Frontal cortex (tissue), 4 donors: ENCODE measurements at places on chromosomes 5 and 9.

GRCh38 chr5:87770601-87771121 is 357.9 kb upstream of the CCNH start:
- DNase-seq: no peak

- no peak for DNase-seq
These were observed 10.5 kb upstream of the IPPK start for GRCh38 chr9:92680166-92681119.

- no peak for DNase-seq
These were observed 15.5 kb downstream of the ACER2 start for GRCh38 chr9:19424176-19424779.

DNA sequence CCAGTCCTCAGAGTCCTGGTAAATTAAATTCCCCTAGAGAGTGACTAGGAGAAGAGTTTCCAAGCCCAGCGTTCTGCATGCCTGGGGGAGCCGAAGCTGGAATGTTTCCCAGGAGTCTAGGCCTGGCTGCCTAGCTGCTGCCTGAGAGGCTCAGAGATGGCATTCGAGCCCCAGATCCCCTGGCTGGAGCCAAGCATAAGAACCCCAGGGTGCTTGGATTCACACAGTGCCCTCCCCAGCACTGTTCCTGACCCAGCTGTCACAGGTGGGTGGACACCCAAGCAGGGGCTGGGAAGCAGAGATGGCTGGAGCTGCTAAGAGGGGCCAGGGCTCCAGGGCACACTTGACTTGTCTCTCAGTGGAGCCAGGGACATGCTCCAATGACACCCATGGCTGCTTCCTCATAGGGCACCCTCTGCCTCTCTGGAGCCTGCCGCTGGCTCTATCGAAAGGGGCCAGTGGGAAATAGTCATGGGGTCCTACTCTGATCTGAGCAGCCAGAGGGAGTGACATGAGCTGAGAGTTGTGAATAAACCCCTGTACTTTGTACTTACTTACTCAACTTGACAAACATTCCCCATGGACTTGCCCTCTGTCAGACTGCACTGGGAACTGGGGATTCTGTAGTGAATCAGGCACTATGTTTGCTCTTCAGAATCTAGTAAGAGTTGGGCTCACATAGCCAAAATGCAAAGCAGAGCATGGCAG is 62.6 kb upstream of the XPA start:
- DNase-seq: no peak

GRCh38 chr9:93677048-93677571 is 100.7 kb downstream of the PHF2 start:
- DNase-seq: no peak

GRCh38 chr5:139723986-139724587 is 71.5 kb upstream of the PSD2 start:
- DNase-seq: no peak

DNA sequence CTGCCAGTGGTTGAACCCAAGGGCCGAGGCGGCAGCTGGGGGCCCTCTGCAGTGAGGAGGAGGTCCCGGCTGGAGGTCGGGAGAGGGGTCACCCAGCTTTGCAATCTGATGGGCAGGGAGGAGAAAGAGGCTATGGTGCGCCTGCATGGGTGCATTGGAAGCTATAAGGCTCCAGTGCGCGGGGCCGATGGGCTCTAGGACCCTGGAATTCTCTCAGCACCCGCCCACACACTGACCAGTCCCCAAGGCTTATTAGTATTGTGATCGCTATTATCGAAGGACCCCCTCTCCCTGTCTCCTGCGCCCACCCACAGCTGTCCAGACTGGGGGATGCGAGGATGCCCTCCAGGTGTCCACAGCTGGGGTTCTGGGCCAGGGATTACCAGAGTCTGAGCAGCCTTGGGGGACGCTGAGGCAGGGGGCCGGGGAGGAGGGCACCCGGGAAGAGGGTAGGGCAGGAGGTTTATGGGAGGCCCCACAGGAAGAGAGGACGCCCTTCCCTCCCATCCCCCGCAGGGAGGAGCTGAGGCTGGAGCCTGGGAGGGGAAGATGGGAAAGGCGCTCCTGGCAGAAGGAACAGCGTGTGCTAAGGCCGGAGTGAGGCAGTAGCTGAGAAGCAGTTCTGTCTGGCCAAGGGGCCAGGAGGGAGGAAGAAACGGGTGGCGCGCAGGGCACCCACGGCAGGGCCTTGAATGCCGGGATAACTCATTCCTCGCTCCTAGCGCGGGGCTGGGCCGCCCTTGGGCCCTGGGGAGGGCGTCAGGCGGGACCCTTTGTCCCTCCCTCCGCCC is 24.2 kb downstream of the C9orf50 start:
- DNase-seq: peak; percentile 52

GRCh38 chr9:105079457-105079856 is 151.5 kb upstream of the ABCA1 start:
- no peak for DNase-seq

- no peak for DNase-seq
These were observed 39.5 kb downstream of the PRKACG start for GRCh38 chr9:68974431-68974830.

GRCh38 chr5:170741801-170742200 is 41.7 kb upstream of the GABRP start:
- DNase-seq: no peak

GRCh38 chr9:120571443-120572257 is 8.3 kb downstream of the CDK5RAP2 start:
- peak; percentile 53 for DNase-seq

GRCh38 chr5:158373608-158374395 is 514.9 kb upstream of the CLINT1 start:
- DNase-seq: no peak
